ENCODE measurements at places on chromosomes 1 and 21.

- DNase-seq: no peak
Measured at GRCh38 chr1:241762713-241763339, 85.2 kb upstream of the EXO1 start.

DNA sequence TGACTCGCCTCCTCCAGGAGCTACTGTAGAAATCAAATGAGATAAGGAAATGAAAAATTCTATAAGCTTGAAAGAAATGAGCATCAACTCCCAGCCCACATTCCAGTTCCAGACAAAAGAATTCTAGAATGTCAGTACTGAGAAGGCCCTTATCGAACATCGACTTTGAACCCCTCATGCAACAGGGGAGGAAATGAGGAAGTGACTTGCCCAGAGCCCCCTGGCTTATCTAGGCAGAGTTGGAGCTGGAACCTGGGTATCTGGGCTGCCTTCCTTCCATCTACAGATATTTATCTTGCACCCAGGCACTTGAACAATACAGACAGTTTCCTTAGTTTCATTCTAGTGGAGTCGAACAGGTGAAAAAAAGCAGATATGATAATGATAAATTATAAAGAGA lies 22.3 kb downstream of the MECR start:
- no peak for DNase-seq

DNA sequence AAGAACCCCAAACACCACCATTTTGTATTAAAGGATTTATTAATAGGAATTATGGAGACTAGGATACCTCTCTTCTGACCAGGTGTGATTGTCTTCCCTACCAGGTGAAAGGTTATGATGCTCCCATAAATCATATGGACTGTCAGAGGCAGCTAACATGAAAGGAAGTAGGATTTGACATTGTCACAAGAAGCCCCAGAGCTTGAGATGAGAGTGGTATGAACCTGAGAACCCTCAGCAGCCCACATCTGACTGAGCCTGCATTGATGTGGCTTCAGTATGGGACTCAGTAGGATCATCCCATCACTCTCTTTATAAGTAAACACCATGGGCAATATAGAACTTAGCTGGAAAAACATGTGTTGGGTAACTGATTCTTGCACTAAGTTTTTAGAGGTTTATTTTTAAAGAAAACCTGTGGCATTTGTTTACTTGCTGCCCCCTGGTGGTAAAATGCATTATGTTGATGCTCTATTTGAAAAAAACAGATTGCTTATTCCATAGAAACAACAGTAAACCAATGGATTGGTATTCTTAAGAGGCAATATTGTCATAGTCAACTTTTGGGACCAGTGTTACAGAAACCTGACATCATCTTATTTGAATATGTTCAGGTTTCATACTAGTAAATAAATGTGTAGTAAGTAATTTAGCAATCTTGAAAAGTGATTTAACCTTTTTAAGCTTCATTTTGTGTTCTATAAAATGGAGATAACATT lies 16.6 kb upstream of the CACYBP start:
- peak; percentile 90 for DNase-seq

GRCh38 chr1:18237371-18237770 lies 129.8 kb downstream of the IGSF21 start:
- DNase-seq: no peak

DNA sequence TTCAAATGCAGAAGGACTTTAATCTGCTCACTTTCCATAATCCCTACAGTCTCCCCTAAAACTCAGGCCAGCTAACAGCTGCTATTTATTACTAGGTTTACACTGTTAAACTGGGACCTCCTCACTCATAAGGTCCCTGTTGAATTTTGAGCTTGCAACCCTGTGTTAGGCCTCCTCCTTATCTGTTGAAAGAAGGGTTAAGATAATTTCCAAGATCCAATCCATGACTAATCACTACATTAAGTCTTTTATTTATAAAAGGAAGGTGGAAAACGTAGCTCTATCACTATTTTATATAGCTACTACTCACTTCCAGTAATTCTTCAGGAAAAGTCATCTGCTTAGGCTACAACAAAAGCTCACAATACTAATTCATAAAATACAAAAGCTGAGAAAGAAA lies 79.5 kb downstream of the EVI5 start:
- no peak for DNase-seq
